ENCODE measurements at places on chromosomes 11 and 22.

- no peak for DNase-seq
Observed at GRCh38 chr11:92480499-92480898, 255.9 kb downstream of the FAT3 start.

DNA sequence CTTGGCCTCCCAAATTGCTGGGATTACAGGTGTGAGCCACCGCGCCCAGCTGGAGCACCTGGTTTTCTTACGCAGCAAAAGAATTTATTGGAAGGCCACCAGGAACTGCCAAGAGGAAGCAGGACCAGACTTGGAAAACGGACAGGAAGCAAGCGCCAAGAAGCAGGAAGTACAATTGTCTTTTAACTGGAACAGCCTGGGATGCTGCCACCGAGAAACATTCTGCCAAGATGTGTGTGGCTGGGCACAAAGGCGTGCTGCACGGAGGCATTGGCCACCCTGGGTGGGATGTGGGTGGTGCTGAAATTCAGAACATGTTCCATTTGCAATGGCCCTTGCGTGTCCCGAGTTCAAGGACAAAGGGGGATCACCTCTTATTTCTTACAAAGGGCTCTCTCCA lies 15.4 kb downstream of the SLC3A2 start:
- DNase-seq: no peak

DNA sequence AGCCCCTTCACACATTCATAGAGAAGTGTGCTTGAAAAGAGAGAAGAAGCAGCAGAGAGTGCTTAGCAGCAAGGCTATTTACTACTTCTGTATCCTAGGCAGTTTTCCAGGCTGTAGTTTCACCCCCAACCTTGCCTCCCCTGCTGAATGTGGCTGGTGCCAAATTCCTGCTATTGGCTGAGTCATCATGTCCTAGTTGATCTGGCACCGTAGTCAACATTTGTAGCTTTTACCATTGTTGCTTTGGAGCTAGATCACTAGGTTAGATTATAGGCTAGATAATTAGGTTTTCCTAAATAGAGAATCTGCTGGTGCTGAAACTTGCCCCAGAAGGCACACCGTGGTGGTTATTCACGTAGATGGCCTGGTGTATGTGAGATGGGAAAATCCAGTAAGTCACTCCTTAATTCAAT lies 32.7 kb downstream of the ARHGAP42 start:
- no peak for DNase-seq

GRCh38 chr22:24803064-24803542 lies 2.9 kb upstream of the SGSM1 start:
- peak; percentile 69 for DNase-seq

- DNase-seq: no peak
Observed at GRCh38 chr22:29306835-29307595, 565 bp downstream of the GAS2L1 start.

GRCh38 chr11:93464927-93465540 lies 78.2 kb downstream of the SMCO4 start:
- no peak for DNase-seq

DNA sequence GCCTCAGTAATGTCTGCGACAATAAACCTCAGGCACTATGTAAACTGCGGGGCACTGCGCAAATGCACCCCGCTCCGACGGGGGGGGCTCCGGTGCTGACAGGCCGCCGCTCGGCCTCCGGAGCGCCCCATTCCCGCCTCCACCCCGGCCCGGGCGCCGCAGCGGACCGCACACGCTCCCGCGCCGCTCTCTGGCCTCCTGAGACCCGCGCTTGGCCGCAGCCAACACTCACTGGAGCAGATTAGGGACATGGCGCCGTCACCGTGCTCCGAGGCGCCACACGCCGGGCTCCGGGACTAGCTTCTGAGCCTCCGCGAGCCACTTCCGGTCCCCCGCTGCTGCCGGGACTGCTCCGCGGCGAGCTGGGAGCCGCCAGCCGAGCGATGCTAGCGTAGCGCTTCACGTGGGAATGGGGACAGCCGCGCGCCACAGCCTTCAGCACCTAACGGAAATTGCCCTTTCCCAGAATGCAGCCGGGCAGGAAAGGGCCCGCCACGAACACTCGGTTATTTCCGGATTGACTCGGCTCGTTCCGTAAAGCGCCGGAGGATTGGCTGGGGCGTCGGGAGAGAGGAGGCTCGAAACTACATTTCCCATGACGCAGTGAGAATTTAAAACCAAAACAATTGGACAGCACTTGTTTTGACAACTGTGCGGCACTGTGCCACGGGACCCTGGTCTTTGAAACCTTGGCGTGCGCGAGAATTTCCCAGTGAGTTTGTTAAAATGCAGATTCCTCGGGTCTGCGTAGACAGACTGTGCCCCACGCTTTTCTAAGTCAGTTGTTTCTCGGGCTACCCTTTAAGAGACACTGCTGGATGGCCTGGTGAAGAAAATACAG lies at the start of gene PRPF19:
TSS of gene PRPF19 (minus strand) at position 454 of the 841 bp plus-strand sequence. CDS start at position 251, 203 bp downstream.
- peak; percentile 98 for DNase-seq

- DNase-seq: no peak
Observed at GRCh38 chr11:113615773-113616172, 90.3 kb downstream of the TMPRSS5 start.

DNA sequence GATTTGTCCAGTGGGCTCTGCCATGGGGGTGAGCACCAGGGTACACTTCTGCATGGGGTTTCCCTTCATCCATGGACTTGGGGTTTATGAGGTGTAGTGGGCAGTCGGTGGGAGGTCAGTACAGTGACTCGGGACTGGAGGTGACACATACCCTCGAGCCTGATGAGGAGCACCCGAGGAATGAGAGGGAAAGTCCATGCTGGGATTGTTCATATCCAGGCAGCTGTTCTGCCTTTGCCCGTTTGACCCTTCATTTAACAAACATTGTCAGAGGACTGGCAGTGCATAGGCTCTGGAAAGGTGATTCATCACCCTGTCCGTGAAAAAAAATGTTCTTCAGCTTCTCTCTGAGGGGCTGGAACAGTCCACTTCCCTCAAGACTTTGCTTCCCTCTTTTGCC lies 2.7 kb downstream of the NAV2 start:
- DNase-seq: no peak

DNA sequence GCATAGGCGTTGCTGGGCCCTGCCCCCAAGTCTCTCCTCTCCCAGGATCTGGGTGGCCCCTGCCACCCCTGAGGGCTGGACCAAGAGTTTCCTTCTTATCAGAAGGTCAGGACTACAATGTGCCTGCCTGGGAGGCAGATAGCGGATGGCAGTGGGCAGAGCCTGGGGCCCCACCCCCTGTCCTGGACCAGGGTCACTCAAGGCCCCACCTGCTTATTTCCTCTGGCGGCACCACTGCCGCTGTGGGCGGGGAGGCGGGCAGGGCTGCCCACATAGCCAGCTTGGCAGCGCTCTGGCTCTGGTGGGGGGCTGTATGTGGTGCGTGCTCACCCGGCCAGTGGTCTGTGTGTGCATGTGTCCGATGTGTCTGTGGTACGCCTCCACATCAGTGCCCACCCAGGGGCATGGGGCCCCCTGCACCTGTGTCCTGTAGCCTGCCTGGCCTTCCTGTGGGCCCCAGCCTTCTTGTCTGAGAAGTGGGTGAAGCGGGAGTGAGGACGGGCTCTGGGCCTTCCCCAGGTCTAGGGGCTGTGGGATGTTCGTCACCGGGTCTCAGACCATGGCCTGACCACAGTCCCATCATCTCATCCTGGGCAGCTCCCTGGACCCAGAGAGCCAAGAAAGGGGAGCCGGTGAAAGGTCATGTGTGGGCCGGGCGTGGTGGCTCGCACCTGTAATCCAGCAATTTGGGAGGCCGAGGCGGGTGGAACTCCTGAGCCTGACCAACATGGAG lies 3.0 kb downstream of the GAS2L1 start:
- DNase-seq: no peak

DNA sequence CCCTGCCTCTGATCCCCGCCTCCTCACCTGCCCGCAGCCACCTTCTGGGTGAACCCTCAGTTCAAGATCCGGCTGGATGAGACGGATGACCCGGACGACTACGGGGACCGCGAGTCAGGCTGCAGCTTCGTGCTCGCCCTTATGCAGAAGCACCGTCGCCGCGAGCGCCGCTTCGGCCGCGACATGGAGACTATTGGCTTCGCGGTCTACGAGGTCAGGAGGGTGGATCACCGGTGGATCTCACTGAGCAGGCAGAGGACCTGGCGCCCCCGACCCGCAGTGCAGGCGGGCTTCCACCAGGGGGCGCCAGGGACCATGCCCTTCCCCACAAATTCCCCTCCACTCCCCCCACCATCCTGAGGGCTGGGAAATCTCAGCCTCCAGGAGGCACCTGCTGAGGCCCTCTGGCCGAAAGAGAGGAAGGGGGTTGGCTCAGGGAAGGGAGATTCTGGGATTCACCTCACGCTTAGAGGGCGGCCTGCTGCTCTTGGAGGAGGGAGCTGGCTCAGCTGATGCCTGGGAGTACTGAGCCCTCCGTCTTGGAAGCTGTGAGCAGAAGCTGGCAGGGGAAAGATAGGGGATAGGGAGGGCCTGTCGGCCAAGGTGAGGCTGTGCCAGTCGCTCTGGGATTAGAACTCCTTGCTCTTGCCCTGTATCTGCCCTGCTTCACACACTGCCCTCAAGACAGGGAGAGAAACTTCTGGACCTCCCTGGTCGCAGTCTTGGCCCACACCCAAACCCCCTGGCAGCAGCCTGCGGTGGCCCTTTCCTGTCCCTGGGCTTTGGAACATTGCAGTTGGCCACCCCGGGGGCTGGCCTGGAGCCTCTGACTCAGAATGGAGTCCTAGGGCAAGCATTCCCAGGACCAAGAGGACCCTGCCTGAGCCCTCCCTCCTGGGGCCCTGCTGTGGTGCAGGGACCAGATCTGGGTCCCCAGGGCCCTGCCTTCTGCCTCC lies 23.2 kb downstream of the CAPN1 start:
- DNase-seq: no peak

DNA sequence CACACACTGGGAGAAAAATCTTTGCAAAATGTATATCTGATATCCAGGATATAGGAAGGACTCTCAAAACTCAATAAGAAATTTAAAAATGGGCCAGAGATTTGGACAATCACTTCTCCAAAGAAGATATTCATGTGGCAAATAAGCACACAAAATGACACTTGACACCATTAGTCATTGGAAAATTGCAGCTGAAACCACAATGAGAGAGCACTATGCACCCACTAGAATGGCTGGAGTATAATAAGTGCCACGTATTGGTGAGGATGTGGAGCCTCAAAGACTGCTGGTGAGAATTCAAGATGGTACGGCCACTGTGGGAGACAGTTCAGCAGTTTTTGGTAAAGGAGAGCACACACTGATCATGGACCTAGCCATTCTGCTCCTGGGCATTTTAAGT lies 12.8 kb upstream of the OSBPL5 start:
- no peak for DNase-seq

GRCh38 chr22:24003887-24004286 lies 1.4 kb downstream of the GSTT4 start:
- no peak for DNase-seq

DNA sequence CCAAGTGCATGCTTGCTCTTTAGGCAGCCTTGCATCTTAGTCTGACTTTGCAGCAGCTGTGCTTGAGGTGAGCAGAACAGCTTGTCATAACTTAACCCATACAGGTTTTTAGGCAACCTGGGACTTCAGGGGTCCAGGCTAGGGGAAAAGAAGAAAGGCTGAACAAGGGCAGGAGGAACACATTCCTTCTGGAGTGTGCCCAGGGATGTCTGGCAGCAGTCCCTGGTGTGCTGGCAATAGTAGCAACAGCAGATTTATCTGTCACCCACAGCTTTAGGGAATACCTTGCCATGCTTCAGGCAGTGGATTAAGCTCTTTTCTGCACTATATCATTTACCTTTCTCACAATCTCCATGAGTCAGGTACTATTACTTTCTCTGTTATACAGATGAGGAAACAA lies 513.0 kb downstream of the RAB38 start:
- DNase-seq: no peak

DNA sequence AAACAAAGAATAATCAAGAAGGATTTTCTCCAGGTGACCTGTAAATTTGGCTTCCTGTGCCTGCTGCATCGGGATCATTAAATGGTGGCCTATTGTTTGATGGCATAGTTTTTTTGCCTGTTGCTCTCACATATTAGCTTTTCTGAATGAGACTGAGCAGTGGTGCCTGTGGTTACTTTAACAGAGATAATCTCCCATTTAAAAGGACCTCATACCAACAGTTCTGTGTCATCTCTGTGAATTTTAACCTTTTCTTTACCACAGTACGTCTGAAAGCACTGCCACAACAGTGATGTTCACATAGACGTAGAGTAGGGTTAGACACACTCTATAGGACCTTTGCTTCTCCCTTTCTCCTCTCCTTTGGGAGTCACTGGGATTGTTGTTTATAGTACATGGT lies 22.9 kb upstream of the RCE1 start:
- DNase-seq: no peak

GRCh38 chr11:72996959-72997358 lies 145.2 kb downstream of the FCHSD2 start:
- DNase-seq: no peak

DNA sequence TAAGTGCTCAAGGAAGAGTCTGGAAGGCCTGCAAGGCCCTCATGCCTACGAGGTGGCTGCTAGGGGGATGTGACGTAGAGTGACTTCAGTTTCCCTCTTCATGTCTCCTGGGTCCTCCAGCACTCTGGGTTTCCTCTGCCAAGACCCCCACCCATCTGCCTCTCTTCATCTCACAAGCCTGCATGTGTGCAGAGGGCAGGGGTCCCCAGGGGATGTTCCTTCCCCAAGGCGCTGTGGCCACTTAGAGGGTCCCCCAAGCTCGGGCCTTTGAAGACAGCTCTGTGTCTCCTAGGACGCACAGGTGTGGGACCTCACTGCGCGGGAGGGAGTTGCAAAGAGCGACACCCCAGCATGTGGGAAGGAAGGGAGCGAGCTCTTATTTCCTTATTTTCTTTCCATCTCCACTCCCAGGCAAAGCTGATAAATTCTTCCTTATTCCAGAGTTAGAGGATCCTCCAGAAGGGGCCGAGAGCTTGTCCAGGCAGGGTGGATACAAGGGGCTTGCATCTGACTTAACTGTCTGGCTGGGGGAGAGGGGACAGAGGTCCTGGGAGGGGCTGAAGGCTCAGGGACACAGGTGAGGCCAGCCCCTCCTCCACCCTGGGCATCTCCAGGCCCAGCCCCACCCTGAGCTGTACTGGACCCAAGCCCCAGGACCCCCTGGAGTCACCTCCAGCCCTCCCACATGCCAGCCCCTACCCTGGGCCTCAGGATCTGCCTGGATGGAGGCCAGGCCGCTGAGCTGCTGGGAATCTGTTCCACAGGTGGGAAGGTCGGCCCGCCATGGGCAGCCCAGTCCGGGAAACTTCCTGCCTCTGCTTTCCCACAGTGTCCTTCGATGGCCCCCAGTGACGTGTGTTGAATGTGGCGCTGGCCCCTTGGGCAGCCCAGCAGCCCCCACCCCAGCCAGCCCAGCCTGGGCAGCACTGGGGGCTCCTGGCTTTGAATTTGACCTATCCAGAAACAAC lies 59.7 kb upstream of the KCNQ1OT1 start:
- no peak for DNase-seq

GRCh38 chr22:49204599-49205482 lies 622.8 kb downstream of the BRD1 start:
- peak; percentile 50 for DNase-seq

GRCh38 chr11:64619811-64620380 lies 28.9 kb downstream of the SLC22A12 start:
- no peak for DNase-seq

Measured in natural killer cell treated with Interleukin-12 subunit alpha and Interleukin-12 subunit beta and Interleukin-15 and Interleukin-18, amount 100 ng/mL, for 72 hours (primary cell).